ENCODE measurements at places on chromosomes 5 and 9. TPM values are rescaled to one million over a fixed set of nuclear protein-coding genes. Genes with fewer than 3 reads are reported as not detected.

The PCDHB13 gene
- total RNA-seq = not detected

The SV2C gene
- not detected for total RNA-seq

The LMX1B gene
- not detected for total RNA-seq

The RMRP gene
- 894 TPM for total RNA-seq

The PTAR1 gene
- total RNA-seq = 35.2 TPM

The SPAG8 gene
- total RNA-seq = 0.85 TPM

The SH2D3C gene
- total RNA-seq = 35.2 TPM

The FYB1 gene
- total RNA-seq = 171 TPM

The IL7R gene
- total RNA-seq = 236 TPM

The LAMC3 gene
- total RNA-seq = 0.40 TPM

The ZMAT2 gene
- 49.9 TPM for total RNA-seq

The RANBP3L gene
- 0.16 TPM for total RNA-seq

The SOWAHA gene
- total RNA-seq = 0.05 TPM

The SLC6A18 gene
- not detected for total RNA-seq

The GADD45G gene
- total RNA-seq = 1.2 TPM

The LEAP2 gene
- total RNA-seq = 3.1 TPM

The PWWP2A gene
- total RNA-seq = 24.3 TPM

The KIF4B gene
- 0.05 TPM for total RNA-seq

The PRDM12 gene
- total RNA-seq = not detected

The GEMIN5 gene
- total RNA-seq = 32.9 TPM

The PCDHAC1 gene
- total RNA-seq = not detected

The TAF1L gene
- 0.02 TPM for total RNA-seq

The GGTA1 gene
- total RNA-seq = not detected

The SLC24A2 gene
- not detected for total RNA-seq

The SLC6A19 gene
- total RNA-seq = not detected

The TPPP gene
- 0.21 TPM for total RNA-seq

The OR1Q1 gene
- not detected for total RNA-seq

The FAM78A gene
- total RNA-seq = 36.6 TPM

The C9orf50 gene
- not detected for total RNA-seq

The PAEP gene
- total RNA-seq = not detected

The TRAPPC13 gene
- 11.2 TPM for total RNA-seq

The CDX1 gene
- not detected for total RNA-seq

The HAUS6 gene
- total RNA-seq = 32.5 TPM

The MAP1B gene
- total RNA-seq = 0.26 TPM

The TXNDC8 gene
- total RNA-seq = not detected

The MEIKIN gene
- total RNA-seq = not detected

The ADCY2 gene
- not detected for total RNA-seq

The ACOT12 gene
- total RNA-seq = not detected

The PIP5KL1 gene
- 1.9 TPM for total RNA-seq

The CSNK1A1 gene
- 203 TPM for total RNA-seq

The PITX1 gene
- 0.18 TPM for total RNA-seq
